SK-MEL-5 (cell line): ENCODE measurements at places on chromosomes 3 and 15. TPM values are rescaled to one million over a fixed set of nuclear protein-coding genes. Genes with fewer than 3 reads are reported as not detected.

GRCh38 chr3:86954747-86955146, 36.2 kb downstream of the VGLL3 start:
- DNase-seq: no peak

DNA sequence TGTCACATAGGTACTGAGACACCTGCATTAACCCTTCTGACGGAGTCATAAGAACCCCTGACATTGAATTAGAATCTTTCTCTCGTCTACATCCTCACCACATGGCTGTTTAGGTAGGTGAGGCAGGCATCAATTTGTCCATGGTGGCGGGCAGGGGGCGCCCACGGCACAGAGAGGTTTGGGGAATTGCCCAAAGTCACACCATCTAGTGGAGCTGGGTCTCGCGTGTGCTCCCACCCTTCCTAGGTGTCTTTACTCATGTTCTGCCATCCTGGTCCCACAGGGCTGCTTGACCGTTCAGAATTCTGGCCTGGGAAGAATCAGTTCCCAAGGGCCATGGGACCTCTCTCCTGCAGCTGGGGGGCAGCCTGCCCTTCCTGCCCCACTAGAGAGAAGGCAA, 14.7 kb upstream of the DLL4 start:
- DNase-seq: peak; percentile 57

HCN4 gene
- total RNA-seq: not detected in 2 replicates

DNA sequence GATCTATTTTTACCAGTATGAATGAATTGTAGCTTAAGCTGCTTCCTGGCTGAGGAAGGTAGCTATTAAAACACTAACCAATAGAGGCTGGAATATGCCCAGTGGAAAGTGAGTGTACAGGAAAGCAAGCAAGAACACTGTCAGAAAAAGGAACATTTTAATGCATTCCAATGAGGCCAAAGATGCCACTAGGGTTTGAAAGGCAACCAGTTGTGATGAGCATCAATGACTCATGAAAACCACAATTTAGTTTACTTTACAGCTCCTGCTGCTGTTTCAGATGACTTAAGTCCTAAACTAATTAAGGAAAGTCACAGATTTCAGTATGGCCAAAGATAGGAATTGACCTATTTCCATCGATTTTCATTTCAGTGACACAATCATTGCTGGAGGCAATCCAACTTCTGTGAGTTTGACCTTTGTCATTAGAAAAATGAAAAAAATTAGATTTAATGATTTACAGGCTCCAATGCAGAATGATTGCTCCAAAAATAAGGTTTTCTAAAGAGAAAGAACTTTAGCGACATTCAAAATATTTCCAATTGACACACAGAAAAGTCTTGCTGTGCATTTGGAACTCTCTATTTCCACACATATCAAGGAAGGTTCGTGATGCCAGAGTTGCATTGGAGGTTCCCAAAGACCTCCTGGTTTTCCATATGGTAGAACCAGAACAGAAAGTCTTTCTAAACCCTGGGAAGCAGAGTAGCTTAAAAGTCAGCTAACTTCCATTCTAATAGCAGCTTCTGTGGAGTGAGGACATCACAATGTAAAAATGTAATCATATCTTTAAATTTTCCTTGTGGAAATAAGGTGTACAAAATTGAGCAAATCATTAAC, 103.0 kb downstream of the SUCNR1 start:
- DNase-seq: peak; percentile 49

- no peak for DNase-seq
Observed at GRCh38 chr15:101368086-101368780, 73.2 kb upstream of the SNRPA1 start.

DNA sequence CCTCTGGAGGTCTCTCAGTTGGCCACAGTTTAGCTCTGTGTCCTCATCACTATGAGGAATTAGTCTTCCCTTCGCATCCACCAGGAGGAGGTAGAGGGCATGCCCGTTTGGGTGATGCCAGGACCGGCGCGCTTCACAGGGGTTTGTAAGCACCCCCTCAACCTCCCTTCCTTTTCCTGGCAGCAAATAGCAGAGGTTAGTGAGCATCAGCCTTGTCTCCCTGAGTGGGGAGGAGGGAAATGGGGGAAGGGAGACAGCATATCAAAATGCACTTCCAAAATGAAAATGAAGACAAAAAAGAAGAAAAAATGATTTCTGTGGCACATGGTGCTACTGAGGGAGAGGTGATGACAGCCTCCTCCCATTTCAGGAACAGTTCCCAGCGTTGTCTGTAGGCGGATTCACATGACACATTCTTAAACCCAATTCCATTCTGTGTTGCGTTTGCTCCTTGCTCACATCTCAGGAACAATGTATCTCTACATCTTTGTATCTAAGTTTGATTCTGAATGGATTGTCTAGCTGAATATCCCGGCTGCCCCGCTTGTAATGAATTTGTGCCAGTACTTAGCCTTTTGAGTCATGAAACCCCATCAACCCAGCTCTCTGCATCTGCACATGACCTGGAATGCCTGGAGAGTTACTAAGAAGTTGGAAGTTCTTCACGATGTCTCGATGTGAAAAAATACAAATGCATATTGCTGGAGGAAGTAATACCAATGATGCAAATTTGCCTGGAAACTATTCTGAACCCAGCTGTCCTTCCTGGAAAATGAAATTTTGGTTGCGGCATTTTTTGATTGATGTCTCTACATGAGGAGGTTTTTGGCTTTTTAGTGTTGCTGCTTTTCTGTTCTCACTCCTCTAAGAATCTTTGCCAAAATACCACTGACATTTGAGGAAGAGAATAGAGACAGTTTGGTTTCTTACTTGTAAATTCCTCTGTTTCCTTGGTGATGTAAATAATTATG, 45.2 kb downstream of the TYRO3 start:
- peak; percentile 88 for DNase-seq

DNA sequence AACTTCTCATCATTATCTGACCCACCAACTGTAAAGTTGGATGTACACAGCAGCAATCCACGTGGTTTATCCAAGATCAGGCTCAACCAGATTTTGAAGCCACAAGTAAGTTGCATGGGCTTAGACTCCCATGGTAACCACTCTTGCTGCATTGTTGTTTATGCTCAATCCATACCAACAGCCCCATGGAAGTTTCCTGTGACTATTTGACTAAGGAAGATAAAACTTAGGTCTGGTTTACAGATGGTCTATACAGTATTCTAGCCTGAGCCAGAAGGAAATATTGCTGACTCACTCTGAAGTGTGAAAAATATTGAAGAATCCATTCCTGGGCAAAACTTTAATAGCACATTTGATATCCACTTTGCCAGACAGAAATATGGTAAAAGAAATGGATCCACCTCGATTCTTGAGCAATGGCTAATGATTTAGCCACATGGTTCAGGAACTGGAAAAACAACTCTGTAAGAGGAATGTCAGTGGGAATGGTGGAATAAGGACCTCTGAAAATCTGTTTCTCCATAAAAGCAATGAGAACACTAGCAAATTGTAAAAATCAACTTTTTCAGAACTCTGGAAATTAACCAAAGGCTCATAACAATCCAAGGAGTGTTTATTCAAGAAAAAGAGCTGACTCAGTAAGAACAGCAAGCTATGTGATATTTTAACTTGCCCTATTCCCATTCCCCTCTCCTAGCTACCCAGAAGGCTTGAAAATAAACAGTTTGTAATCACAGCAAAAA, 162.9 kb upstream of the STT3B start:
- no peak for DNase-seq

- peak; percentile 30 for DNase-seq
Observed at GRCh38 chr3:171967137-171967783, 72.1 kb upstream of the FNDC3B start.

DNA sequence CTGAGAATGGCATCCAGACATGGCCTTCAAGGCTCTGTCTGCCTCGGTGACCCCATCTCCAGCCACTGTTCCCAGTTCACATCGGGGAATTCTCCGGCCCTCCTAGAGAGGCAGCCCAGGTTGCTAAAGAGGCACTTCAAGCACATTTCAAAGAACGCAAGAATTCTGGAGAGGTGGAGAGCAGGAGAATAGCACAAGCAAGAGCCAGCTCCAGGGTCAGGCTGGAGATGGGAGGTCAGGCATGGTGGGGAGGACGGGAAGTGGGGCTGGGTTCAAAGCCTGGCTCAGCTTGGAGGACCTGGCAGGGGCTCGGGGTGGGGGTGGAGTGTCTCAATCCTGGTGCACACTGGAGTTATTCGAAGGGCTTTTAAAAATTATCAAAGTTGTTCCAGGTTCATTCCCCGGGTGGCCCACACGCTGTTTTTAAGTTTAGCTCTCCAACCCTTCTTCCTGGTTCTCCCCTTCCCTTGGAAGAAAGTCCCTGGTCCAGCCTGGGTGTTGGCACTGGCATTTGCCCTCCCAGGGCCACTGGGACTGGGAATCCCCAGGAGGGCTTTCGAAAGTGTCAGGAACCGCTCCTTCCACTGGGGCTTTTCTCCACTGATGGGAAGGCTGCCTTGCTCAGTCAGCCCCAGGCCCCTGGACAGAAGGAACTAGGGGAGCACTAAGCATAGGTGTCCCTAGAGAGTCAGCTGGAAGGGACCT, 35.8 kb downstream of the ZNF710 start:
- DNase-seq: no peak
